ENCODE measurements at places on chromosomes 6 and 20.

DNA sequence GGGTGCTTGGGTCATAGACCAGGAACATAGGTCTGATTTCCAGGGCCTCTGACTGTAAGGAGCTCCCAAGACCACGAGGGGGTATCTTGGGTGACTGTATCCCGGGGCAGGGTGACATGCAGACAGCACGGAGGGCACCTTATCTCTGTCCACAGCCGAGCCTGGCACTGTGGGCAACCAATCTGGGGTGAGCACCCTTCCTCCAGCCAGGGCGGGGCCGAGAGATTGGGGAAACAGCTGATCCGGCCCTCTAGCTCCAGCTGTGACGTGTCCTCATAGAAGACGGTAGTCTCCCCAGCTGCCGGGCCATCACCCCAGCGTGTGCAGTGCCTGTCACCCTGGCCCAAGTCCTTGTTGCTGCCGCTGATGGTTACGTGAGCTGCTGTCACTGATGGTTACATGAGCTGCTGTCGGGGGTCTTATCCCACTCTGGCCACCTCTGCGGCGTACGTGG lies 139.6 kb upstream of the RNF24 start:
- no peak for DNase-seq

DNA sequence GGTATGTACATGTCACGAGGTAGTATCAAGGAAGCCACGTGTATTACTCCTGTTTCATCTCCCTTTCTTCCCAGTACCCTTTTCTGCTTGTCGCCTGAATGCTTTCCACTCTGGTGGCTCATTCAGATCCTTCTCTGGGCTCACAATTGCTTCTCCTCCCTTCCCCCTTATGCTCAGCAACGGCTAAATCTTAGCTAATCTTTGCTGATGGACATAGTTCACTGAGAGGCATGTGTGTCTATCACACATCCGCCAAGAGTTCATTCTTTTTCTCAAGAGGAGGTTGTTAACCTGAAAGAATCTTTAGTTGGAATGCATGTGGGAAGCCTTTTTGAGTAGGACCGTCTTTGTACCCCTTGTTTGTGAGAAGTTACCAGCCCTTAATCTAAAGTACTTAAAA lies 25.8 kb upstream of the MROH8 start:
- no peak for DNase-seq

GRCh38 chr6:134888316-134888715 lies 61.6 kb downstream of the ALDH8A1 start:
- no peak for DNase-seq

DNA sequence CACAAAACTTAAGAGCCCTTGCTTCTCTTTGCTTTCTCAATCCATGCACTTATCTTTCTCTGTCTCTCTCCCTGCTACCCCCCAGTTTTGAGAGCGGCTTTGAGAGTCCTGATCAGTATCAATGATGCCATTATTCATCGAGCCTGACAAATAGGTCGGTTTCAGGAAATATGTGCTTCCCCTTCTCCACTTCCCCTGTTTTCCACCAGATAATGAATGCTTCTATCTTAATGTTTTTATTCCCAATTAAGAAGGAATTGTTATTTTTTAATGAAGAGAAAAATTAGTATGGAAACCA lies 117.7 kb downstream of the KIF13A start:
- no peak for DNase-seq

- DNase-seq = no peak
Observed at GRCh38 chr20:3919352-3919751, 30.2 kb downstream of the PANK2 start.

DNA sequence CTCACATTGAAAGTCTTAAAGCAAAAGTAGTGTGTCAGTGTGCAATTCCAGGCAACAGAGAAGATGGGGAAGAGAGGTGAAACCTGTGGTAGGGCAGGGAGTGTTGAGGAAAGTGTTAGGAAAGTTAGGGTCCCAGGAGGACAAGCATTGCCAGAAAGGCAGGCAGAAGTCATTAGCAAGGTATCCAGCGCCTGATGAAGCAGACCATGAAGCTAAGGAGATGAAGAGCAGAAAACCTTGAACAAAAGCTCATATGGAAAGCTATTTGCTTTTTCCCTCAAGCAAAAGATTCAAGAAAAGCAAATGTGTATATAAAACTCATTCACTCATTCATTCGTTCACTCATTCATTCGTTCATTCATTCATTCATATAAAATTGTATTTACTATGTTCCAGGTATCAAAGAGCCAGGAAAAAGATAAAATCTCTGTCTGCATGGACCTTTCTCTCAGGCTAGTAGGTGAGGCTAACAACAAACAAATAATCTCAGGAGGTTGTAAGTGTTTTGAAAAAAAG lies 96.5 kb downstream of the ELOVL5 start:
- no peak for DNase-seq

- DNase-seq = no peak
Observed at GRCh38 chr6:8845690-8846089, 410.3 kb upstream of the SLC35B3 start.

GRCh38 chr6:33343953-33344611 lies 26.5 kb upstream of the ZBTB22 start:
- DNase-seq = no peak

DNA sequence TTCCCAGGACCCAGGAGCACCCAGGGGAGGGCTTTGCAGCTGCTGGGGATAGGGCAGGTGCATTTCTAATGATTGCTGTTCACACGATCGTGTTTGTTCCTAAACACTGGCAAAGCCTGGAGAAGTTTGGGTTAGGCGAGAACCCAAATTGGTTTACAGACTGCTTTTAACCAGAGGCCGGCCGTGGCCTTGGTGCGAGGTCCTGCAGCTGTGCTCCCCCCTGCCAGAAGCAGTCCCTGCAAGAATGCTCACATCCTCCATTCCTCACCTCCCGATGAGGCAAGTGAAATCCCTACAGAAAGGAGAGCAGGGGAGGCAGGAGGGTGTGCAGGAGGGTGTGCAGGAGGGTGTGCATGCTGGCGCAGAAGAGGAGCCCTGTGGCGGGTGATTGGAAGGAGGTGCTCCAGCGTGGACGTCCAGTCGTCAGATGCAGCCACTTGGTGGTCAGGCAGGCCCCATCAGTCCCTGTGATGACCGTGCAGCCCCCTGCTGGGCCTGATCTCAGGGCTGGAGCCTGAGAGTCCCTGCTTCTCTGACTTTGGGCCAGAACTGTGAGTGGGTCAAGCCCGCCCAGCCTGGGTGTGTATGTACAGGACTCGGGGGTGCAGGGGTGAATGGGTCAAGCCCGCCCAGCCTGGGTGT lies 55.7 kb upstream of the FRMD1 start:
- DNase-seq = no peak

DNA sequence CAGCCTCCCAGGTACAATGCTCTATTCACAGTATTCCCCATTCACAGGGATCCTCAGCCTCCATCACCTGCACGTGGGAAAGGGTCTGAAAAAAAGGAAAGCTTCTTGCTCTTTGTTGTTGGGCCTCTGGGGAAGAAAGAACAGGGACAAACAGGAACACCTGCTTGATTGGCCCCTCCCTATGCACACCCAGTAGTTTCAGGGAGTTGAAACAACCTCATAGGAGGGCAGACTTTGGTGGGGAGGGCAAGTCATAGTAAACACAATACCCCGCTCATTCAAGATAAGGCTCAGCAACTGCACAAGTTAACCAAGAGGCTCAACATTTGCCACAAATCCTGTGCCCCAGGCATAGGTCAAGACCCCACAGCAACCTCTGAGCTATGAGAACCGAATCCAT lies 1.7 kb downstream of the GHRH start:
- DNase-seq = no peak

- DNase-seq = no peak
Observed at GRCh38 chr6:89111933-89112332, 5.9 kb downstream of the SRSF12 start.

DNA sequence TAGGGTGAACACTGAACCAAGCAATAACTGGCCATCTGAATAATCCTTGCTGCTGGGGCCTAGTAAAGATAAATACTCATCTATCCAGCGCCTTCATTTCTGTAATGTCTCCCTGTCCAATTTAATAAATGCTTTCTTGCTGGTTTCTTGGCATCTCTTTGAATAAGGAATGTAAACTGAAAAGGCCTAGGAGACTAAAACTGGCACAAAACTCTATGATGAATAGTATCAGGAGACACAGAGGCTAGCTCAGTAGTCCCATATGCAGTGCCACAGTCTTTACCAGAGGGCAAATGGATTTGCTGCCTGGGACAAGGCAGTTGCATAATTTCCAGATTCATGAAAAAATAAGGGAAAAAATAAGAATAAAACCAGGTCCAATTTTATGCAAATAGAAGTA lies 324.4 kb downstream of the CENPW start:
- no peak for DNase-seq

- DNase-seq = no peak
Observed at GRCh38 chr20:45933266-45934045, 1.0 kb upstream of the PCIF1 start.

DNA sequence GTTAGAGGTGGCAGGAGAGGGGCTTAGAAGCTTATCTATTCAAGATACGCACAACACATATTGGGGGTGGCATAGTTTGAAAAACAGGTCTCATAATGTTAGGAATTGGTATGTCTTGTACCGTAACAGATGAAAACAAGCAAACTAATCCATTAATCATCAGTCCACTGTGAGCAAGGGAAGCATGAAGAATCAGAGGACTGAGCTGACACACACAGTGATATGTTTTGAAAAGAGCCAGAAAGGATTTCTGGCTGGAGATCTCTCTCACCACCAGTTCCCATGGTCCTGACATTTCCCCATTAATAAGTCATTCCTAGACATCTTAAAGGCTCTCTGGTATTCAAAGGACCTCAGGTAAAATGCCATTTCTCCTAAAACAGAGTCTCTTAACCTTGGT lies 158.8 kb upstream of the PHACTR1 start:
- DNase-seq = no peak

DNA sequence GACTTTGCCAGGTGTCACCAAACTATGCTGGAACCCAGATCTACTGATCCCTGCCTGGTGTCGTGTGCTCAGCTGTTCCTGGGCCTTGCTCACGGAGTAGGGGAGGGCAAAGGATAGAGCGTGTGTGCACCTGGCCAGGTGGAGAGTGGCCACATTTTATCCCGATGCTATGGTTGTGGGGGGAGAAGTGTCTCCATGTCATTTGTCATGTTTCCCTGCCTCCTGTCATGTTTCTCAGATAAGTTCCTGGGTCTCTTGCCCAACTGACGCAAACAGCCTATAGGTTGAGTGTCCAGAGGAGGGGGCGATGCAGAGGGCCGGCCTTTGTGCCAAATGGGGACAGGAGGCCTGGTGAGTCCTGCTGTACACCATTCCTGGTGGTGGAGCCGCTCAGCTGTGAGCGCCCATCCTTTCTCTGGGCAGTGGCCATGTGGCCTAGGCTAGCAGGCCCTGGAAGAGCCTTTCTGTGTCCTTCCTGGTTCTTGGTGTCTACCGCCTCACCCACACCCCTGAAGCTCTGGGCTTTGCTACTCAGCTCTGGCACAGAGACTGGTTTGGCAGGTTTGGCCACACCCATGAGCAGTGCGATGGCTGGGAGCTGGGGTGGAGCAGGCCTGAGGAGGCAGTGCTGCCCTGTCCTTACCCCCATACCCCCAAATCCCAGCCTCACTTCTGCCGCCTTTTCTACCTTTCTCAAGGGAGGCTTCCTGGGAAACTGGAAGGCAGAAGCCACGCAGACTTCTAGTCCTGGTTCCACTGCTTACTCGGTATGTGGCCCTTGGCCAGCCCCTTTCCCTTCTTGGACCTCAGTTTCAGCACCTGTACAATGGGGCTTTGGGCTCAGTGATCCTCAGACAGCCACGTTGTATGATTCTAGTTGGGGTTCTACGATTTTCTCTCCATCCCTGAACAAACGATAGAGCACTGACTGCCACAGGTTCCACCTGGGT lies 32.3 kb upstream of the EPB41L1 start:
- no peak for DNase-seq

- no peak for DNase-seq
Observed at GRCh38 chr20:20466341-20466879, 98.5 kb downstream of the INSM1 start.

- DNase-seq = no peak
Observed at GRCh38 chr6:2883673-2884072, 19.4 kb downstream of the SERPINB9 start.

GRCh38 chr20:36959242-36959641 lies 7.7 kb upstream of the SAMHD1 start:
- DNase-seq = no peak

GRCh38 chr6:154909821-154910220 lies 85.3 kb upstream of the TIAM2 start:
- DNase-seq = no peak

- no peak for DNase-seq
Observed at GRCh38 chr6:163474581-163474980, 60.1 kb downstream of the QKI start.

GRCh38 chr6:157168471-157168870 lies 154.8 kb downstream of the TMEM242 start:
- no peak for DNase-seq

- DNase-seq = no peak
Observed at GRCh38 chr6:23016696-23017095, 447.3 kb downstream of the HDGFL1 start.

GRCh38 chr6:34657307-34657978 lies 39.1 kb downstream of the ILRUN start:
- no peak for DNase-seq

DNA sequence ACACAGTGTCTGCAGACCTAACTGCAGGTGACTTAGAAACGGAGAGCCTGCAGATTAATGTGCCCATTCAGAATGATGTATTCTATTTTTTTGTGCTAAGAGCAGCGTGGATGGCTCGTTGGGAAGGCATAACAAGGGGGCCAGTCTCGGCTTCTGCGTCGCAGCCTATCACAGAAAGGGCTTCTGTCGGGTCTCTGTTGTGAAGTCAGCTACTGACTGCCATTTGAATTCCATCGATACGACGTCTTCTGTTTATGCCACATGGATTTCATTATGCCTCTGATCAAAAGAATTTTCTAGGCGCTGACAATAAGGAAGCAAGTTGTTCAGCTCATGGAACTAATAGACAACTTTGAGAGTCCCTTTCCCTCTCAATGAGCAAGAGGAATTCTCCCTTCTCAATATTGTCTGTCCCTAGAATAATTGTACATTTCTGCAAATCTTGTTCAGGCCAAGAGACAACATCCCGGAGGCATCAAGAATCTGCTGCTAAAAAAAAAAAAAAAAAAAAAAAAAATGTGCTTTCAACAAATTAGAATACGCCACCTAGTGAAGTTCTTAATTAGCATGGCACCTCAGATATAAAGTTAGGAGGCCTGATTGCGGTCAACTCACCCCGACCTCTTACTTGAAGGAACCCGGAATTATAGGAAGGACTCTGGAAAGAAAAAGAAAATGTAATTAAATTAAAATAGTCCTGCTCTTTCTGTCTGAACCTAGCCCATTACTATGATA lies 223.9 kb downstream of the TSHZ2 start:
- DNase-seq = no peak

- DNase-seq = no peak
Observed at GRCh38 chr6:106486236-106486635, 125.7 kb downstream of the CRYBG1 start.

DNA sequence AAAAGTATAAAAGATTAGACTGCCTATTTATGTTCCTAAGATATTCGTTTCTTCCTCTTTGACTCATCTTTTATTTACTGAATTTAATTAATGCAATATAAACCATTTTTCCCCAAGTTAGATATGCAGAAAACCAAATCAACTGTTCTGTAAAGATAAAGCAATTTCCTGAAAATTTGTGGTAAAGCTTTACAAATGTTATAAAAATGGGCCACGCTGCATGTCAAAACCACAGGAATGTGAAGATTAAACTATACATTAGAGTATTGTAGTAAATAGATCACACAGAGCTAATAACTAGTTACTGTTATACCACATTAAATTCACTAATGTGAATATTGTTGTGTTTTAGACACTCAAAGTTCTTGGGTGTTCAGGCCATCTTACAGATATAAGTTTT lies 83.4 kb downstream of the OPN5 start:
- no peak for DNase-seq

Data from stimulated activated CD8-positive, alpha-beta memory T cell treated with anti-CD3 and anti-CD28 coated beads, Interleukin-4, amount 100 ng/mL, for 4 hours (primary cell).